Stimulated activated CD4-positive, alpha-beta T cell treated with anti-CD3 and anti-CD28 coated beads, Interleukin-1b, Interleukin-23, amount 100 ng/mL, for 48 hours (primary cell): ENCODE measurements at places on chromosomes 2 and 18.

- no peak for DNase-seq
These were observed 94.5 kb downstream of the KCNS3 start for GRCh38 chr2:17972991-17973390.

DNA sequence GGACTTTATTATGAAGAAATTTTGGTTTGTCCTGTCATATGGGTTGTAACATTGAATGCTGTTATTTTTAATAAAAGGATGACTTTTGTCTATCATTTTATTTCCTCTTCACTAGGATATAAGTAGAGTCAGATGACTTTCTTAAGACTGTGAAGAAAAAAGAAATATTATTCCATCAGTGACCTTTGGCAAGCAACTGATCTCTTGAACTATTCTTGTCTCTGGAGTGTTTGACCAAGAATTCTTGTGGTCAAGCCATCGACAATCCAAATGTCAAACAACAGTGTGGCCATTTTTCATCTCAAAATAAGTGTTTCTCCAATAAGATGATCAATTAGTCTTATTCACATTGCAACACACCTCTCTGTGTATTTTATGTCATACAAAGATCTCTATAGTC, 24.9 kb downstream of the HOXD1 start:
- DNase-seq = no peak

- DNase-seq = no peak
These were observed 14.7 kb downstream of the NABP1 start for GRCh38 chr2:191692502-191693115.

DNA sequence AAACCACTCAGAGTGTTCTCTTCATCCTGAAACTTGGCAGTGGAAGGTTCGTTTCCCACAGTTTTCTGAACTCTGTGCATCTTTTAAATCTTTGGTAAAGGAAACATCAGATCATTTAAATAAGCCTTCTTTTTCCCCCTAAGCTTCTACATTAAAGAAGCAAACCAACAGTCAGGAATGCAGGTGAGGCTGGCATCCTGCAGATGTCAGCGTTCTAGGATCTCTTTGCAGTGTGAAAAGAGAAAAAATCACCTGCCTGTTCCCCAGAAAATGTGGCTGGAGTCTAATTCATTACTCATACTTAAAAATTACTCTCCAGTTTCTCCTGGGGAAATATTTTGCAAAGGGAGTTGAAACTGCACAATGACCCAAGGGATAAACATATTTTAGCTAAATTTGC, 64.5 kb upstream of the ZCCHC2 start:
- DNase-seq = no peak

DNA sequence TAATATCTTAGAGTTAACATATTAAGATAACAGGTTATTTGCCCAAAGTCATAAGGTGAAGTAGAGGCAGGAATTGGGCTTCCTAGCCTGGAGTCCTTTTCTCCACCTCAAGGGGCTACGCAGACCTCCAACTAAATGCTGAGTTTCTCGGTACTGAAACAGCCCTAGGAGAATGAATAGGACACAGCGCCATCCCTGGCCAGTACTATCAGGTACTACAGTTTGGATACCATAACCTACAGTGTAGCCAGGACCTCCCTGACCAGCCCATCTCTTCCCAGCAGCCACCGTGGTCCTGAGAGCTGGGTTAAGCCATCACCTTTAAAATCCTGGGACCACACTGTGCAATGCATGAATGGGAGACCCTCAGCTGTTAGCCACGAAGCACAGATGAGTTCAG, 15.7 kb downstream of the CASP8 start:
- no peak for DNase-seq

DNA sequence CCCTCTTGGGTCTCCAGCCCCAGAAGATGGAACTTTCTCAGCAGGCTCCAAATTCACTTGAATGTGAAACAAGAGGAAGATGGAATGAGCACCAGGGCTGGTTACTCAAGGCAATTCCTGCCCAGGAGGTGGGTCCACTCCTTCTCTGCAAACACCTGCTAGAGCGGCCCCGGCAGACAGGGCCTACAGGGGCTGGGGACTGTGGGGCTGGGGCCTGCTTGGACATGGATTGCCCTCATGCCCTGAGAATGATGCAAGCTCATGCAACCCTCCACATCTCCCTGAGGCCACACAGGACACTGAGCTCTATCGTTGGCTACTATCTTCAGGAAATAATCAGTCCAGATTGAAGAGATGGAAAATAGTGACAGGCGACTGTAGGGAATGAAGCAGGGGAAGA, 39.1 kb downstream of the TFCP2L1 start:
- DNase-seq = no peak

DNA sequence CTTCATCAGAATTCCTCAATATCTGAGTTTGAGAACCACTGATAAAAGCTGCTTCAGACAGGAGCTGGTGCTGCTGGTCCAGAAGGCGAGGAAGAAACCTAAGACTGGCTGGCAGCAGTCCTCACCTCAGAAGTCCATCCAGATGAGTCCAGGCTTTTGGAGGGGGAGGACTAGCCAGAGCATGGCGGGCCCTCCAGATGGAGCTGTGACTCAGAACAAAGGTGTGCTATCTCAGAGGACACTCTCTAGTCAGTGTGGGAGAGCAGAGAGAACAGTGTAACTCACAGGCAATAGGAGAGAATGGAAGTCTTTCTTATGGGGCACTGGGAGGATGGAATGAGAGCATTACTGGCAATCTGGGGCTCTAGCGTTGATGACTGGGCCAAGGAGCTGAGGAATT, 191.4 kb downstream of the NYAP2 start:
- no peak for DNase-seq

GRCh38 chr2:47796090-47796697, 13.2 kb downstream of the MSH6 start:
- DNase-seq = no peak
